Activated CD4-positive, alpha-beta T cell treated with anti-CD3 and anti-CD28 coated beads for 24 hours (primary cell): ENCODE measurements at places on chromosomes 16 and 17.

DNA sequence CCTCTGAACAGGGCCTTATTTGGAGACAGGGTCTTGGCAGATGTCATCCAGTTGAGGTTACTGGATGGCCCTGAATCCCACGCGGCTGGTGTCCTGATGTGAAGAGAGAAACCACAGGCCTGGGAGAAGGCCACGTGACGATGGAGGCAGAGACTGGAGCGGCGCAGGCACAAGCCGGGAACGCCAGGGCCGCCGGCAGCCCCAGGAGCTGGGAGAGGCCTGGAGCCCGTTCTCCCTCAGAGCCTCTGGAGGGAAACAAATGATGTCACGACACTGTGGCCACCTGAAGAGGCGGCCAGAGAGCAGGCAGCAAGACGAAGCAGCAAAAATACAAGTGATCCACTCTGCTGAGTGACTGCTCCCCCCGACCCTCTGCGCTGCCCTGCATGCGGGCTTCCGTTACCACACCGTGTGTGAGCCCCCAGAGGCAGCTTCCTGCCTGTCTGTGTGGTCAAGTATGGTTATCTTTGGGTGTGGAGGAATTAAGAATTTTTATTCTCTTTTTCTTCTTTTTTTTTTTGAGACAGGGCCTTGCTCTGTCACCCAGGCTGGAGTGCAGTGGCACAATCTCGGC is 11.6 kb downstream of the CD7 start:
- no peak for DNase-seq

GRCh38 chr17:39632153-39632941 is 4.6 kb upstream of the STARD3 start:
- no peak for DNase-seq

- no peak for DNase-seq
These were observed 29.5 kb downstream of the TNFRSF13B start for GRCh38 chr17:16942141-16943031.

DNA sequence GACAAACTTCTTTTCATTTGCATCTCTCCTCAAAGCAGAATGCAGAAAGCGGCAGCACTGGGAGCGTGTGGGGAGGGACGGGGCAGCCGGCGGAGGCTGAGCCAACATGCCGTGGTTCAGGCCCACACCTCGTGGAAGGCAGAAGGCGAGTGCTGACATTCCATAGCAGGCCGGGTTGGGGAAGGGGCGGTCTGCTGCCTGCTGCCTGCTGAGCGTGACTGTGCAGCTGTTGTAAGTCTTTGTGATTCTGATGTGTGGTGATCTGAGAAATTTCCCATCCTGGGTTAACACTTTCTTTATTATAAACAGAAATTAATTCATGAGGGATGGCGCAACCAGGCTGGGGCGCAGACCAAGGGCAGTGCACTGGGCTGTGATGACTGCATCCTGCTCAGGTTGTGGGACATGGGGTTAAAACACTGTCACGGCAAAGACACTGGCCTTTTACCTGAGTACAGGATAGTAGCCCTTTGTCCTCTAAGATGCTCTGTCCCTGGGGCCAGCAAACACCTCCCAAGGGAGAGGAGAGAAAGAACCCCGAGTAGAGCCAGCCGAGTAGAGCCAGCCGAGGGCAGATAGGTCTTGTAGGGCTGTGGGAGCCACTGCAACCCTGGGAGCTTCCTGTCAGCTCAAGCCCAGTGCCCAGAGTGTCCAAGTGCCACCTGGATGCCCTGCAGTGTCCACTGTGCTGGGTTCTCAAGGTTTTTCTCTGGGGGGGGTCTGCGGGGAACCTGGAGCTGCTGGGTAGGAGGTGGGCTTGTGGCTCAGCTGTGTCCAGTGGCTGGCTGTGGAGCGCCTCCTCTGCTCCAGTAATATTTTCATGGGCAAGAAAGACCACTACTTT is 8.8 kb upstream of the DNASE1 start:
- no peak for DNase-seq

GRCh38 chr17:40460968-40461731 is 17.9 kb downstream of the IGFBP4 start:
- no peak for DNase-seq

DNA sequence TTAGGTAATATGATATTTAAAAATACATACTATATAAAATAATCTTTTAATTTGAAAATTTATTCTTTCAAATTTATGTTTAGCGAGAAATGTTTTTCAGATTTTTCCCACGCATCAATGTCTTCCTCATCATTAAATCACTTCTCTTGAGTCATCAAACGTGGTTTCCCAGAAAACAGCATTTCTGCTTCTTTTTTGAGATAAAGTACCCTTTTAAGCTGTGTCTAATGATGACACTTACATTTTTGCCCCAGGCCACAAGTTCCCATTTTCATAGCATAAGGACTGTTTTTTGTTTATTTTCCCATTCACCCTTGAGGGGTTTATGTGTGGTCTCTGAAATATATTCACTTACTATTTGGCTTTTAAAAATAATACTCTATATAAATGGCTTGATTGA is 139.0 kb upstream of the HS3ST3A1 start:
- DNase-seq, result no peak
